Naive B cell (primary cell): ENCODE measurements at places on chromosomes 2 and 18.

- DNase-seq = peak; percentile 25
Measured at GRCh38 chr18:50009773-50010335, 185.1 kb downstream of the MYO5B start.

DNA sequence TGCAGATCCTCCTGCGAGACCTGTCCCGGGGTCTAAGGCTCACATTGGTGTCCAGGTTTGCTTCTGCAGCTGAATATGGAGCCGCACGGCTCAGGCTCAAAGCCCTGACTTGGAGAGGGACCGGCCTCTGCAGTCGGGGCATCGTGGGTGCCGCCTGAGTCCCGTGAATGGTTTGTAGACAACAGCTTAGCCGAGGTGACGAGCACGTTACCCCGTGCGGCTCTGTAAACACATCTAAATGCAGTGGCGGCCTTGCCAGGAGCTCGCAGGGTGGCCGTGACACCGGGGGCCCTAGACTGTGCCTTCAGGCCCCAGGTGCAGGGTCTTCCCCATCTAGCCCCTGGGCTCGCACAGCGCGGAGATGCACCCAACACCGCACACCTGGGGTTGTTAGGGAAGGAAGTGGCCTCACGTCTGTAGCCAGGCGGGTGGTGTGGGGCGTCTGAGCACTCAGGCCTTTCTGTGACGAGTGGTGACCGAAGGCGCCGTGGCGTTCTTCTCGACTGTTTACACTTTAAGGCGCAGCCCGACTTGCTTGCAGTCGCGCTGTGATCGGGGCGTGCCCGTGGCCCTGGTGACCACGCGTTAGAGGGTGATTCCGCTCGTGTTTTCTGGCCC is 91.6 kb downstream of the NFATC1 start:
- DNase-seq = no peak

DNA sequence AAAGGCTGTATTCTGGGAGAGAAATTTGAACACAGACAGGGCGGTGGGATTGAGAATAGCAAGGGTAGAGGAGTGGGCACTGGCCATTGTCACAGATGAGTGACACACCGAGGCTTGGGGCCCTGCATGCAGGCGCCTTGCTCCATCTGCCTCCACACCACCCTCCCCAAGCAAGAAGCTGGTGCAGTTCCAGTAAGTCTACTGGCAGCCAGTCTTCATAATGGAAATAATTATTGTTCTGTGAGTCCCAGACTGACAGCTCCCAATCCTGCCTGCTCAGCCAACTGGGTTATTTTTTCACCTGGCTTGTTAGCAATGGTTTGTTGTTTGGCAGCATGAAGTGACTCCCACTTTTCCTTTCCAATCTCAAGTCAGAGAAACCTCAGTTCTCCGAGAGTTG is 13.0 kb downstream of the TTC32 start:
- no peak for DNase-seq

DNA sequence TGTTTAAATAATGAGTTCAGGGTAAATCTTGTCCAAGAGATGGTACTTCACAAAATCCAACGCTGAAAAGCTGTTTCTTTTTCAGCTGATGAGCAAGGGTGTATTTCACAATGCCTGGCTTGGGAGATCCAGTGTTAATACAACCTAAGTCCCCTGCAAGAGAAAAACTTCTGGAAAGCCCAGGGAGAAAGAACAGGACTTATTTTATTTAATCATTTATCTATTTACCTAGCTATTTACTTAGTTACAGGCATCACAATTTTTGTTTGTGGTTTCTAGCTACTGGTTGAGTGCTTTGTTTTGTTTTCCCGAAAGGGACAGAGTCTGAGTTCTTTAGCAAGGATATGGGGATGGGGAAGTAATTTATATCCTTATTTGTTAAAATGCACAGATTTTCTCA is 598.2 kb upstream of the SYT4 start:
- DNase-seq = no peak

DNA sequence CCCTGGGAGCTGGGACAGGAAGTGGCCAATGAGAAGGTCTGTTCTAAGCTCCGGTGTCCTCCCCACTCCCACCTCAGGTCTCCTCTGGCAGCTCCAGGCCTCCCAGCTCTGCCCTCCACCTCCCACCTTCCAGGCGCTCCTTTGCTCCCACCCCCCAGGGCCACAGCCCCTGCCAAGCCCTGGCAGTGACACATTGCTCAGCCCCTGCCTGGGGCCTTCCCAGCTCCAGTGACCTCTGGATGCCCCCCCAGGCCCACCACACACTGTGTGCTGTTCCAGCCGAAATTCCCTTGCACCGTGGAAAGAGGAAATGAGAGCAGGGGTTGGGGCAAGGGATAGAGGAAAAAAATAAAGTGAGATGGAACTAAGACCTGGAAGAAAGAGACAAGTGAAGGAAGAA is 289.6 kb downstream of the CYP26B1 start:
- DNase-seq = no peak

DNA sequence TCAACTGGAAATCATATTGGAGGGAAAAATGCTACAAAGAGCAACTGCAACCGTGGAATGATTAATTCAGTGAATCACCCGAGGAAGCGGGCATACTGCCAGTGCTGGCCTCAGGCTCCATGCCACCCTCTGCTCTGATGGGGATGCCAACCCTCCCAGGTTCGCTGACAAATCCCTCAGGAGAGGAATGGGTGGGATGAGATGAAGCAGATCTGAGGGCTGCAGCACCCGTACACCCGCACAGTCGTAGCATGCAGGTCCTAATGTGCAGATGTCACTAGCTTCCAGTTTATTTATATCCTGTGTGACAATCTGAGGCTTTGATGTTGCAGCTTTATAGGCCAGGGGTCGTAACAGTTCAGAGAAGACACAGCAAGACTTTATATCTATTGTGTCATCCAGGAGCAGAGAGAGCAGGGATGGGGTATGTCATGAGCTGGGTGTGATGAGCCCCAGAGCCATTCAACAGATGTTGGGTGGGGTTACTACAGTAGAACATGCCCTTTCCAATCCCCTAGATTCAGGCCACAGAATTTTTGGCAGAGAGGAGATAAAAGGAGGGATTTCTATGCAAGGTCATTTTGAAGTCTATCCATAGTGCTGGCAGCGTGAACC is 44.6 kb downstream of the DPP4 start:
- DNase-seq = no peak

- no peak for DNase-seq
Measured at GRCh38 chr2:124646166-124646815, 621.2 kb downstream of the CNTNAP5 start.

DNA sequence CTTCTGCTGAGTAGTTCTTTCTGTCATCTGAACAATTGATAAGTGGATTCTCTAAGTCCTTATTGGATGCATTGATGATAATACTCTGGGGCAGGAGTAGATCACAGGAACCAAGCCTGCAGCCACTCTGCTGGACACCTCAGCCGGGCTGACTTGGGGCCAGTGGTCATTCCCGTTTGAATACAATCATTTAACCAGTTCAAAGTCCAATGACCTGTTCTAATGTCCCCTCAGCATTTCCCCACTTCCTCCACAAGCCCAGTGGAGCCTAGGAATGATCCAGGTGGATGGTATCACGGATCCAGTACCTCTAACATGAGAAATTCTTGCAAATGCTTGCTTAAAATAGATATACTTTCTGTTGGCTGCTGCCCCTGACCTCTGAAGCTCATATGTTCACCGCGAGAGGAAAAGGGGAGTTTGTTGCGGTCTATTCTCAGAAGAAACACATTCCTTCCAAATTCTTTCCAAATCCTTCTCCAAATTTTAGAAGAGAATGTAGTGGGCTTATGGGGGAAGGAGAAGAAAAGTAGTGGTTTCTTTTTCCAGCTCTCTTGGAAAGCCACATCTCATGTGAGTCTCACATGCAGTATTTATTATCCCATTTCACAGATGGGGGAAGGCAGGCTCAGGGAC is 170.9 kb downstream of the INHBB start:
- no peak for DNase-seq

- no peak for DNase-seq
Measured at GRCh38 chr18:50439460-50440015, 64.7 kb downstream of the SKA1 start.

DNA sequence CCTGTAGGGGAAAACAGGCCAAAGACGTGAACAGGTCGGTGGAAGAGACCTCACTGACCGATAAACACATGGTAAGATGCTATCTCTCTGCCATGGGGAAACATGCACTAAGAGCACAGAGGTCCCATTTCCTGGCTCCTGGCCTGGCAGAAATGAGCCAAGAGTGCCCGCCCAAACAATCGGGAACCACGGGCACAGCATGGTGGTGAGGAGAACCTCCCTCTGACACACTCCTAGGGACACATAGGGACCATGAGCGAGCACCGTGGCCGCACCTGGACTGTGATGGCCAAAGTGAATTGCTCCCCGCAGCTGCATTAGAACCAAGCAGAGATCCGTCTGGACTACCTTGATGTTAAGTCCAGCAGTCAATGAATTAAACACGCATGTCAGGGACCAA is 11.1 kb downstream of the HS6ST1 start:
- no peak for DNase-seq

GRCh38 chr18:8785855-8786482 is 80.6 kb downstream of the MTCL1 start:
- DNase-seq = no peak

GRCh38 chr2:235244255-235245220 is 249.3 kb upstream of the AGAP1 start:
- DNase-seq = no peak

- no peak for DNase-seq
Measured at GRCh38 chr2:237498341-237498740, 11.3 kb downstream of the MLPH start.

DNA sequence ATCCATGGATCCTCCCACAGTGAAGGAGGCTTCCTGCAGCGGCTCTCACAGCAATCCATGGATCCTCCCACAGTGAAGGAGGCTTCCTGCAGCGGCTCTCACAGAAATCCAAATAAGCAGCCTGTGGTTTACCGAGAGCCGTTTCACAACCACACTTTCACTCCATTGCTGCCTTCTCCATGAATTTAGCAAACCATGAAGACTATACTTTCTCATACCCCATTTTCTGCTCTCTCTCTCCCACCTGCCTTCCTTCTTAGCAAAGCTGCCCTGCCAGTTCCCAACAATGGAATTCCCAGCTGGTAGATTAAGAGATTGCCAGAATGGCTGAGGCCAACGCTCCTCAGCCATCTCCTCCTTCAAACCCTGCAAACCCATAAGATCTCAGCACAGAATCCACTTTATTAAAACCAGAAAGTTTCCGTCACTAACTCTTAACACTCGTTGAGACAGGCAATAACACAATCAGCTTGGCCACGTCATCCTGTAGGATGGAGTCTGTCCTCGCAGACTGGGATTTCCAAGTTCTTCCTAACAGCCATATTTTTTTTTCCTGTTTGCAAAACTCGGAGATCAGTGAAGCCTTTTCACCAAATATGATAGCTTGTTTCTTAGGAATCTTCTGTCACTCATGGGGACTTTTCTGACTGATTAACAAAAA is 162.2 kb downstream of the PXDN start:
- no peak for DNase-seq
